ENCODE measurements at places on chromosomes 7 and 10. TPM values are rescaled to one million over a fixed set of nuclear protein-coding genes. Genes with fewer than 3 reads are reported as not detected.

IMMP2L gene
- 16.4 TPM for total RNA-seq

HIP1 gene
- total RNA-seq = 0.95 TPM

TMEM196 gene
- total RNA-seq = not detected

GRCh38 chr7:6589829-6590644, at the start of gene INTS15:
Gene INTS15, plus strand, starts transcription at chr7:6590021. Its CDS starts 263 bp downstream, at chr7:6590284.
- peak within 1 kb of the TSS; percentile 88 for H3K27ac ChIP-seq
- DNase-seq = peak; percentile 95
- H3K27me3 ChIP-seq = no peaks in the 10 kb centered on the region
- H3K4me3 ChIP-seq = peak within 1 kb of the TSS; percentile 77

DNA sequence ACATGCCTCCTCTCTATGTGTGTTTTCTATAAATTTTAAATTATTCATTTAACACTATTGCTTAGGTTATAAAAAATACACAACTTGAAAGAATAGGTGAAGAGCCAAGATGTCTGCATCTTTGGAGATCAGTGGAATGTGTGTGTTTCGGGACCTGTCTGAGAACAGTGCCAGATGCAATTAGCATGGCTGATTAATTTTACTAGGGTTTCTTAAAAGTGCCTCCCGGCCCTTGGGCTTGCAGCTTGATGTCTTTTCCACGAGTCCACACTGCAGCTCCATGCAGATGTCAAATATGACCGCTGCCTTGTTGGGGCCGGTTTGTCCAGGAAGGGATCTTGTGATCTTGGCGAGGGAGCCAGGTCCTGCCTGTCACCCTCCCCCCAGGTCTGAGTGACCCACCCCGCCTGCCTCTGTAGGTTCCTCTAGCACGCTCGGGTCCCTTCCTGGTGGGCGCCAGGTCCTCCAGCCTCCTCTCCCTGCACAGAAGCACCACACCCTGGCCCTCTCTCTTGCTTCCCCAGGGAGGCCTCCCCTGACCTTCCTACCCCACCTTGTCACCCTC, 20.7 kb downstream of the LHPP start:
- no peak overlapping the region for H3K4me3 ChIP-seq
- H3K36me3 ChIP-seq = peaks cover 5% of the 10 kb centered on the region
- no peaks in the 10 kb centered on the region for H3K27me3 ChIP-seq
- H3K4me1 ChIP-seq = no peaks in the 10 kb centered on the region

GRCh38 chr10:101006593-101007098, 7.0 kb downstream of the LZTS2 start:
- DNase-seq = no peak
- no peaks in the 10 kb centered on the region for H3K27me3 ChIP-seq
- no peak overlapping the region for H3K4me3 ChIP-seq
- H3K4me1 ChIP-seq = no peaks in the 10 kb centered on the region
- H3K36me3 ChIP-seq = no peaks in the 10 kb centered on the region
- no peak overlapping the region for H3K27ac ChIP-seq

SAMD9 gene
- 23.7 TPM for total RNA-seq

DNA sequence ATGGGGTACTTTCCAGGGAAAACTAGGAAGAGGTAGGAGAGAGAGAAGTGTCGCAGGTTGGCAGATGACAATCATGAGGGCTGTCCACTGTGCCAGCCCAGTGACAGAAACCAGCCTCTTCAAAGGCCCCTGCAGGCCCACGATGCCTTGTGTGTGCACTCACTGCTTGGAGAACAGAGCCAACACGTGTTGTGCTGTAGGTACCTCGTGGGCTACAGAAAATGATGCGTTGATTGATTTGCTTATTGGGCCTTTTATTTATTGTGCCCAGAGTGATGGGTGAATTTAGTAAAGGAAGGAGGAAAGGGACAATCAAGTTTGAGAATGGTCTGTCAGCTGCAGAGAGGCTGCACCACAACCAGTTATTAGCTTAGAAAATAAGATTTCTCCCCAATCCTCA, 215.1 kb downstream of the PLXNA4 start:
- no peaks in the 10 kb centered on the region for H3K36me3 ChIP-seq
- no peak for DNase-seq
- no peak overlapping the region for H3K27ac ChIP-seq

- H3K36me3 ChIP-seq = no peaks in the 10 kb centered on the region
- peak overlapping the region; percentile 89 for H3K27ac ChIP-seq
- no peaks in the 10 kb centered on the region for H3K27me3 ChIP-seq
Observed at GRCh38 chr7:144835155-144835611, 670 bp downstream of the TPK1 start.

GRCh38 chr10:93124580-93125318, 51.1 kb downstream of the CYP26A1 start:
- H3K27me3 ChIP-seq = no peaks in the 10 kb centered on the region
- no peak overlapping the region for H3K27ac ChIP-seq
- H3K36me3 ChIP-seq = no peaks in the 10 kb centered on the region
- peak; percentile 33 for DNase-seq
- peak overlapping the region; percentile 33 for H3K4me3 ChIP-seq

CHAT gene
- total RNA-seq = not detected

TMEM209 gene
- total RNA-seq = 24.4 TPM

FUOM gene
- total RNA-seq = 15.1 TPM

NFKB2 gene
- total RNA-seq = 271 TPM
